ENCODE measurements at places on chromosomes 13 and 19. TPM values are rescaled to one million over a fixed set of nuclear protein-coding genes. Genes with fewer than 3 reads are reported as not detected.
A peak's percentile ranks its signal among the peaks of the same experiment; 100 is the strongest.

Gene CCDC194
- 5.9 TPM for total RNA-seq

Gene FKBP8
- total RNA-seq, result 286 TPM

Gene RYR1
- 1.5 TPM for total RNA-seq

Gene KLK6
- not detected for total RNA-seq

Gene IL11
- total RNA-seq, result 0.50 TPM

DNA sequence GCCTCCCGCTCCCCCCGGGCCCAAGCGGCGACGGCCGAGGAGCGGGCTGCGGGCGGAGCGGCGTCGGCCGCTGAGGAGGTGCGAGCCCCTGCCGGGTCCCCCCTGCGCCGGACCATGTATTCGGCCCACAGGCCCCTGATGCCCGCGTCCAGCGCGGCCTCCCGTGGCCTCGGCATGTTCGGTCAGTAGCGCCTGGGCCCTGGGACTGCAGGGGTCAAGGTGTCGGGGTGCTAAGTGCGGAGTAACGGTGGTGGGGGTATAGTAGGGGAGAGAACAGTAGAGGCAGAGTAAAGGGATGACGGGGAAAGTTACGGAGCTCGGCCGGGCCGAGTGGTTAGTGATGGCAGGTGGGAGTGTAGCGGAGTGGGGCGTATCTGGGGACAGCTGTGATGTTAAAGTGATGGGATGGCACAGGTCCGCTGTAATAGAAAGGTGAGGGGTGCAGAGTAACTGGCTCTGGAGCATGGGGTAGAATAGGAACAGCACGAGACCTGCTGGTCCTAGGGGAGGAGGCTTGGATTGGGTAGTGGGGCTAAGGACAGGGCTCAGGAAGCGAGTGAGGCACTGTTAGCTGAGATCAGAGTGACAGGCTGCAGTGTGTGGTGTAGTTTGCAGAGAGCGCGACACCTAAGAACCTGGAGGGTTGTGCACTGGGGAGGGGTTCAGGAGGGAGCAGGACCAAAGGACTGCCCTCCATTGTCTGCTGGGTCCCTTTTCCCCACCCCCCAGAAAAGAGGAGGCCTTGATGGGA lies 15.7 kb downstream of the CIC start:
- H3K36me3 ChIP-seq, result peaks cover 6% of the 10 kb centered on the region
- H3K4me1 ChIP-seq, result peaks cover 18% of the 10 kb centered on the region
- H3K27me3 ChIP-seq, result no peaks in the 10 kb centered on the region
- H3K4me3 ChIP-seq, result peak overlapping the region; percentile 79
- peak; percentile 59 for DNase-seq
- H3K27ac ChIP-seq, result peak overlapping the region; percentile 73

- no peak overlapping the region for H3K27ac ChIP-seq
- no peak overlapping the region for H3K4me3 ChIP-seq
- no peaks in the 10 kb centered on the region for H3K4me1 ChIP-seq
- H3K36me3 ChIP-seq, result peaks cover 5% of the 10 kb centered on the region
Measured at GRCh38 chr13:112885782-112886268, 83.2 kb upstream of the MCF2L start.

- no peaks in the 10 kb centered on the region for H3K36me3 ChIP-seq
Measured at GRCh38 chr19:17599780-17600179, 44.3 kb downstream of the COLGALT1 start.

DNA sequence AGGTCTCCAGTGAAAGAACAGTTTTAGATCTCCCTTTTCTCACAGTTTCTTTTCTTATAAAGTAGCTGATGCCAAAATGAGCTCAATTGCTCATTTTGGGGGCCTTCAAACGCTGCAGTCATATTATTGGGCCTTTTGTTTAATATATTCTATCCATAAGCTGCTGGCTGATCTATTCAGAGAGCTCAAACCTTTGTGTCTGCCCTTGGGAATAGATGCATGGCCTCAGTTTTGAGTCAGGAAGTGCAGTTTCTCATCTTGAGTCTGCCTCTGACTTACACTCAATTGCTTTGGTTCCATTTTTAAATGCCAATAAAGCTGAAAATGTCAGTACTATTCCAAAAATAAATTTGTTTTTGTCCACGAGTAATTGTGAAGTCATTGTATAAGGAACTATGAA lies 468.9 kb downstream of the KLF12 start:
- peaks cover 5% of the 10 kb centered on the region for H3K27me3 ChIP-seq
- H3K4me1 ChIP-seq, result peaks cover 3% of the 10 kb centered on the region
- no peaks in the 10 kb centered on the region for H3K36me3 ChIP-seq
- no peak overlapping the region for H3K27ac ChIP-seq
- no peak overlapping the region for H3K4me3 ChIP-seq

- H3K4me1 ChIP-seq, result no peaks in the 10 kb centered on the region
- H3K27ac ChIP-seq, result no peak overlapping the region
- H3K4me3 ChIP-seq, result no peak overlapping the region
Measured at GRCh38 chr19:7230826-7231225, 63.4 kb downstream of the INSR start.

DNA sequence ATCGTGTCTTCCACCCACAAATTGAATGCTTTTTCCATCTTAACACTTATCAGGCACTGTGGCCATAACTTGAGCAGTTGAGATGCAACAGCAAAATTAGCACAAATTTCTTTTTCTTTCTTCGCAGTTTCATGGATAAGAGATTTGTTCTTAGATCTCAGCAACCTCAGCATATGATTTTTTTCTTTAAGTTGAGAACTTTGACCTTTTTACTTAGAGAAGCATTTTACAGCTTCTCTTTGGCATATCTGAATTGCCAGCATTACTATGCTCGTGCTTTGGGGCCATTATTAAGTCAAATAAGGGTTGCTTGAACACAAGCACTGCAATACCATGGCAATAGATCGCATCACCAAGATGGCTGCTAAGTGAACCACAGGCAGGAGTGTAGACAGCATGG lies 16.1 kb downstream of the USPL1 start:
- H3K4me3 ChIP-seq, result no peak overlapping the region
- no peaks in the 10 kb centered on the region for H3K27me3 ChIP-seq
- peaks cover 41% of the 10 kb centered on the region for H3K4me1 ChIP-seq

GRCh38 chr13:61410669-61411297 lies 4.9 kb downstream of the PCDH20 start:
- H3K27me3 ChIP-seq, result peaks cover 20% of the 10 kb centered on the region
- H3K4me1 ChIP-seq, result no peaks in the 10 kb centered on the region
- no peak for DNase-seq
- no peaks in the 10 kb centered on the region for H3K36me3 ChIP-seq
